ENCODE measurements at places on chromosomes 4 and X.

DNA sequence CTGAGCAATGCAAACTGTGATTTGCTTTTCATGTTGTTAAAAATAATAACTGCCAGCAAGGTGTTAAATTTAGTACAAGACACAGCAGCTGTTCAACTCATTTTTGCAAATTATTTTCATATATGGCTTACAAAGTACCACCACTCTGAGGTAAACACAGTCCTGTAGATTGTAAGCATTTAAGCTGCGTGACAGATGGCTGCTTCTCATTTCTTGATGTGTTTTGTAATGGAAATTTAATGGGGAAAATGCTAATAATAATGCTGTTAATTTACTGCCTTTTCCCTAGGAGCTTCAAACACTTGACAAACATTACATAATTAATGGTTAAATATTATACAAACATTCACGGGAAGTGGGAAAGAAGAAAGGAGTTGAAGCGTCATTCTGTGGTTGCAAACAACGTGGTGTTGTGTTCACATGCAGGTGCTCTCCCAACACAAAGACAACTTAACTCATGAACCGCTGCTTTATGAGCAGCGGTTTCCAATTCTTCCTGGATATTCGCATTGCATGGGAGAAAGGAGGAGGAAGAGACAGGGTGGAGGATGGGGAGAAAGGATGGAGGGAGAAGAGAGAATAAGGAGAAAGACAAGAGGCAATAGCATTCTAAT, 236.8 kb upstream of the VCX start:
- no peak for DNase-seq

DNA sequence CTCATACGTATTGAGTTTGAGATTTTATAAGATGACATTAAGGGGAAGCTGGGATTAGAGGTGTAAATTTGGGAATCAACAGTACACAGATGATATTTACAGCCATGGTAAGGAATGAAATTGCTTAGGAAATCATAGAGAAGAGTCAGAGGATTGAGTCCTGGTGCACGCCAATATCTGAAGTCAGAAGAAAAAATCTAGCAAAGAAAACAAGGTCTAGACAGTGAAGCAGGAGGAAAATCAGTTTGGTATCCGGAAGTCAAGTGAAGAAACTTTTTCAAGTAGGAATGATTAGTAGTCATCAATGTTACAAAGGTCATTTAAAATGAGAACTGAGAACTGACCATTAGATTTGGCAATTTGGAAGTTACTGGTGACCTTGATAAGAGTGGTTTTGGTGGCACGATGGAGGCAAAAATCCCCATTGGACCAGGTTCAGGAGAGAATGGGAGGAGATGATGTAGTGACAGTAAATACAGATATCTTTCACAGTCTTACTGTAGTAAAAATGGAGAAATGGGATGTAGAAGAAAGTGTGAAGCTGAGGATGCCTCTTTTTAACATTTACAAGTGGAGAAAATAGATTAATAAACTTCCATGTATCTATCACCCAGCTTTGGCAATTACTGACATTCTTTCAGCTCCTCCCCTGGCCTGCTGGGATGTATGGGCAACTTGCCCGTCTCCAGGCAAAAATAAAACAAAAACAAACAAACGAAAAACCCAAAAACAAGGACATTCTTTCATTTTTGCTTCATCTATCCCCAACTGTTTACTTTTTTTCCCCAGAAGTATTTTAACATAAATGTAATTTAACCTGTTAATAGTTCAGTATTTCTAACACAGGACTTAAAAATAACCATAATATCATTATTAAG, 11.4 kb upstream of the GPR34 start:
- no peak for DNase-seq

DNA sequence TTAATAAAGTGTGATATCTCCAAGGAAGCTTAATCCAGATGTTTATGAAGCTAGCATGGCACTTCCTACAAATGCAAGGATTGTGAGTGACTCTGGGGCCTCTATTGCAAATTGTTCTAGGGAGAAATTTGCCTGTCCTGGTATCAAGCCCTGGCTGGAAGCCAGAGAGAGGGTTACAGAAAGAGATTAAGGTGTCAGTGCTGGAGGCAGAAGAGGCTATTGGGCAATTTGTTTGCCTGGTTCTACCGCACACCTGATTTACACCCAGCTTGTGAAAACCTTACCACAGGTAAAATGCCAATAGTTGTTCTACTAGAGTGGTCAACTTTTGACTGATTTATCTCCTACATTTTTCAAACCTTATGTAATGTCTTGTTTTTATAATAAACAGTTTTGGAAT, 186.7 kb upstream of the FAT1 start:
- DNase-seq, result no peak

GRCh38 chr4:187732524-187732923, 263.0 kb upstream of the ZFP42 start:
- no peak for DNase-seq

DNA sequence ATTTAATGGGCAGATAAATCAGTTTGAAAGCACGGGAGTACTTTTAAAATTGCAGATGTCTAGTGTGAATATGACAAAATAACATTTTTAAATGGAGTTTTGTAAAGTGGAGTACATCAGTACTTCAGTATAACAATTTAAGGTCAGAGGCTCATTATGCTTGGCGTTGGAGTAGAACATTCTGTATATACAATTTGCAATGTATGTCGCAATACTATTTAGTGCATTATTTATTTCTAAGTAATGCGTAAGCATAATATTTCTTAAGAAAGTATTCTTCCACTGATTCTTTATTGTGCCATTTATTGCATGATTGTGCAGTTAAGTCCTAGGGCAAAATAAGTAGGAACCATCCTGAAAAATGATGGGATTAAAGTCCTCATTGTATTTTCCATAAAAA, 461.6 kb downstream of the AFF2 start:
- DNase-seq, result no peak

DNA sequence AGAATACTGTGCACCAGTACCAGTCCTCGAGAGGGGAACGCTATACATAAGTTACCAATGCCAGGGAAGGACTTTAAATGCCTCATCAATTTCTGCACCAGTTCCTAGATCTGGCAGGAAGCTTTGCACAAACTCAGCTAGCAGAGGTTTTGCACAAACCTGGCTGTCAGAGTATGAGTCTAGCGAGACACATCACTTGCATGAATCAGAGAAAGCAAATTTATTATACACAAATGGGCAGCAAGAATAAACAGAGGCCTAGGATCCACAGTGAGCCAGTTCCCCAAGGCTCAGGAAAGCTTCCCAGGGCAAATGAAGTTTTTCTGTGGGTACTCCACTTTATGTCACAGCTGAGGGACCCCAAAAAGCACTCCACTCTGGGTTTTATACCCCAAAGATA, 523.5 kb downstream of the CFAP47 start:
- no peak for DNase-seq

- no peak for DNase-seq
Measured at GRCh38 chrX:74431797-74432196, 10.5 kb downstream of the SLC16A2 start.

DNA sequence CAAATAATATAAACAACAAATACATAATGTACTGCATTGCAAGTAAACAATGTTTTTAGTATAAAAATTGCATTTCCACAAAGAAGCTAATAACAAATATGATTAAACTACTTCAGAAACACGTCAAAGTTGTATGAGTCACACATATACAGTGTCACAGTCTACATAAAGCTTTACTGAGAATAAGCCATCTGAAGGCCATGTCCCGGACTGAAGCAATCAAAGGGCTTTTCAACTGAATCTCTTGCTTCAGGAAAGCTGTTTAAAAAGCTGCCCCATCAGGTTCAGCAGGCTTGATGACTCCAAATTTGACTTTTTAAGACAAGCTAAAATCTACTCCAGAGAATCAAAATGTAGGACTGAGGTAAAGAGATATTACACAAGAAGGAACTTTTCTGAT, 1476.8 kb downstream of the ADGRL3 start:
- DNase-seq, result no peak

GRCh38 chrX:150014525-150014924, 76.2 kb upstream of the EOLA2 start:
- no peak for DNase-seq

DNA sequence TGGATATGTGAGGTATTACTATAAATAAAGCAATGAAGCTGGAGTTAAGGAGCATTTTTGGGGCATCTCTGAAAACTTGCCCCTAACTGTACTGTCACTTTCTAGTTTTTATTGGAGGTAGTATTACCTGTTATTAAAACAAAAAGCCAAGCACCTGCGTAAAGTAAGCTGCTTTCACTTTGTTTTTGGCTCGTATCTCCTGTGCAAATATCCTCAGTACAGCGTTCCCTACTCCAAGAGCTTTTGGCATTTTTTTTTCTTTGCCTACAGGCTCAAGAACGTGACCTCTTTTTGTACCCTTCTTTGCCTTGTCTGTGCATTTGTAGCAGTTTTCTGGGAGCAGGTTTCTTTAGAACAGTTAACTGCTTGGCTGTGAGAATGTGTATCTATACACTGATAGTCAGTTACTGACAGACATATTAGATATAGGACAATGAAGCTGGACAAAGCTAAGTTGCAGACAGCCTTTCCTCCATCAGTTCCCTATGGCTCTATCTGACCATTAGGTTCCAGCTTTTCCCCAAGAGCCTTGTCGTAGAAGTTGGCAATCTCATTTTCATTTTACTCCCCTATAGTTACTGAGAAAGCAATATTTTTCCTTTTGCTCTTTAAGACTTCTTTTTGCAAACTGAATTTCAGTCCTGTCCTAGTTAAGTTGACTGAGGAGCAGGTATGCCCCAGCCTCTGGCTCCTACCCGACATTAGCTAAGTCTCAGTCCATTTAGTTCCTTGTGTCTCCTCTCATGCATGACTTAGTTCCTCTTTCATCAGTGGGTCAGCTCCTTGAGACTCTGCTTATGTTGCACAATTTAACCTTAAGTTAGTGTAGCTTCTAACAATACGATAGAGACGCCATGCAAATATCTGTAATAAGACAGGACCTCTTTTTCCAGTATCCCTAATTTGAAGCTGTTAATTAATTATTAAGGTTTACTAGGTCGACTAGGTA, 71.5 kb upstream of the HPRT1 start:
- no peak for DNase-seq

DNA sequence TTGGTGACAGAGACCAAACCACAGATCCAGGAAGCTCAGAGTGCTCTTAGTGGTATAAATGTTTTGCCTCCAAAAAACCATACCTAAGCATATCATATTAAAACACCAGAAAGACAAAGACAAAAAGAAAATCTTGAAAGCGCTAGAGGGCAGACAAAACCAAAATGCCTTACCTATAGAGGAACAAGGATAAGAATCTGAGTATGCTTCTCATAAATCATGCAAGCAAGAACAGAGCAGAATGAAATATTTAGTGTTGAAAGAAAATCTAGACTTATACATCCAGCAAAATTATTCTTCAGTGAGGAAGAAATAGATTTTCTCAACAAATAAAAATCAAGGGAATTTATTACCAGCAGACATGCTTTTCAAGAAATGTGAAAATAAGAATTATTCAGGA, 941.0 kb upstream of the INTU start:
- DNase-seq, result no peak

- no peak for DNase-seq
Measured at GRCh38 chrX:24276015-24276414, 37.9 kb downstream of the SUPT20HL2 start.

GRCh38 chrX:7690842-7691241, 152.1 kb upstream of the VCX start:
- DNase-seq, result no peak

DNA sequence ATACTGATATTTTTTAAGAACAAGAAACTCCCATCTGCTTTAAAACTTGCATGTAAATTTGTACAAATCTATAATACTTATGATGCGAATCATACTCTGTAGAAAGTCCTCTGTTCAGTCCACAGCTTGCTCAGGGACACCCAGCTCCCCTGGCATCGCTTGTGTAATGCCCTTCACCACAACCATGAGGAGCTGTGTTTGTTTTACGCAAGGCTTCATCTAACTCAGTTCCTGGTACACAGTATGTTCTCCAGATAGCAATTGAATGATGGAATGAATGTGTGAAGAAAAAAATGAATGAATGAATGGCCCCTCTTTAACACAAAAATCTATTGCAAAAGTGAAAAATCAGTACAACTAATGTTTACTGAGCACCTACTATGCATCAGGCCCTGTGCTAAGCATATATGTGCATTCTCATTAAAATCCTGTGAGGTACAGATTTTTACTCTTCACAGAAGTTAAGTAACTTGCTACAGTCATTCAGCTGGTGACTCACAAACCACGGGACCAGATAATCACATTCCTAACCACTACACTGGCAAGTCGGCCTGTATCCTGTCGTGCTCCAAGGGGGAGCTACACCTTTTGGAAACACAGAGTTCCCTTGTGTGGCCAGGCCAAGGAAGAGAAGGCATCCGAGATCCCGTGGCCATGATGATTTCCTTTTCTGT, 58.7 kb upstream of the KDR start:
- DNase-seq, result no peak

DNA sequence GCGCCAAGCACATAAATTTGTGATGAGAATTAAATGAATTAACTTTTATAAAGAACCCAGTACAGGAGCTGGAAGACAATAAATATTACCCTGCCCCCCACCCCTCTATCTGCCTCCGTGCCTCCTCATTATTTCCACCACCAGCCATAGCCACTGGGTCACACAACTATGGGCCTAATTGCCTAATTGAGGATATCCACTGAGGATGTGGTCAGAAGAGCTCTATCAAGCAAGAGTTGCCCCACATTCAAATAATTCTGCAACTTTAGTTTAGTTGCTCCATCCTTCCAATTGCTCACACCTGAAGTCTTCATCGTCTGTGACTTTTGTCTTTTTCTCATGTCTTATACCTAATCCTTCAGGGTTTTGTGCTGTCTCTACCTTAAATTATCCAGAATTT, 9.5 kb upstream of the CXCL8 start:
- DNase-seq, result no peak

DNA sequence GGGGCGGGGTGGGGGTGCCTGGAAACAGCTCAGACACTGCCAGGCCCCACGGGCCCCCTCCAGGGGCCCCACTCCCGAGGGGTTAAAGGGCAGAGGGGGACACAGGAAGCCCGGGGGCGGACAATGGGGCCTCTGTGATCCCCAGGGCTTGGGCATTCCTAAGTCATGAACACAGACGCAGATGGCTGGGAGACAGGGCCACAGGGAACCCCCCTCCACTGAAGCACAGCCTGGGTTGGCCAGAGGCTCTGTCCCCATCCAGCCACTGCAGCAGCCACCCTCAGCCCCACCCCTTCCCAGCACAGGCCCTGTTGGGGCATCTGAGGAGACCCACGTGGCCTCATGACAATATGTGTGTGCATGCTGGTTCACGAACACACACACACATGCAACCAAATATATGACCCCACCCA, 3.9 kb downstream of the L1CAM start:
- DNase-seq, result no peak

GRCh38 chrX:70046978-70047377, 2.8 kb downstream of the AWAT2 start:
- no peak for DNase-seq

GRCh38 chr4:121255986-121256750, 92.0 kb upstream of the TNIP3 start:
- no peak for DNase-seq

GRCh38 chr4:35493977-35494376, 750.3 kb downstream of the ARAP2 start:
- DNase-seq, result no peak

DNA sequence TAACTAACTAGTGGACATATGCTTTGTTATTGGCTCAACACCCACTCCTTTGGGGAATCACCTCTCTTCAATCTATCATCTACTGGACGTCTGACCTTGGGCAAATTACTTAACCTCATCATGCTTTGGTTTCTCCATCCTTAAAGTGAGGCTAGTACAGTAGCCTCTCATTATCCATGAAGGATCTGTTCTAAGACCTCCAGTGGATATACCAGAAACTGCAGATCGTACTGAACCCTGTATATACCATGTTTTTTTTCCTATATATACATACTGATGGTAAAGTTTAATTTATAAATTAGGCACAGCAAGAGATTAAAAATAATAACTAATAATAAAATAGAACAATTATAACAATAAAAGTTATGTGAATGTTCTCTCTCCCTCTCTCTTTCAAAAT, 56.2 kb downstream of the HMGB3 start:
- no peak for DNase-seq
